ENCODE measurements at places on chromosomes 2 and 18.

DNA sequence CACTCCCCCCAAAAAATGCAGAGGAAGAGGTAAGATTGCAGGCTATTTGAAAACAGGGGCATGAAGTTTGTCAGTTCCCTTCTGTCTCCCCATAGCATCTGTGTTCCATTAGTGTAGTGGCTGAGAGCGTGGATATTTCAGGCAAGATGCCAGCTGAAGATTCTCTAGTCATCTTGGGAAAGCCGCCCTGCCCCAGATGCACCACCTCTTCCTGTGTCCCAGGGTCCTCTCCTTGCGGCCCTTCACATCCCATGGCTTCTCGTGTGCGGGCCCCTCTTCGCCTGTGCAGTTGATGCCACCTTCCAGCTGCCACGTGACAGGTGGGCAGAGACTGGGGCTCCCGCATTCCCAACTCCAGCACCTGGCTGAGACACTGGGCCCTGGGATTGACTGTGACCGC, 16.1 kb downstream of the TMEM127 start:
- no peak for DNase-seq

DNA sequence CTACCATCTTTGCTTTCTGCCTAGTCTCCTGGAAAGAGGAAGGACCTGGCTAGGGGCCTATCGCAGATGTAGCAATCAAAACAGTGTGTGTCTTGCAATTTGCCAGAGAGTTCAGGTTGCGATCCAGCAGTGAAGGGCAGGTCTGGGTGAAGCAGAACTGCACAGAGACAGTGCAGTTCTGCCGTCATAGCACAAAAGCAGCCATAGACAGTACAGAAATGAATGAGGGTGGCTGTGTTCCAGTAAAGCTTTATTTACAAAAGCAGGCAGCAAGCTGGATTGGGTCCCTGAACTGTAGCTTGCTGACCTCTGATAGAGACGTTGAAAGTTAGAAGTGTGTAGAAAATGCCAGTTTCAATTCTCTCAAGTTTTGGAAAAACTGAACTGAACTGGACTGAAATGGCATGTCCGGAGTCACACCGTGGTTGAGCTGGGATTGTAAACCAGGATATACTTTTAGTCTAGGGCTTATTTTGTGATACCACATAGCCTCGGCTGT, 186.8 kb downstream of the LTBP1 start:
- no peak for DNase-seq

DNA sequence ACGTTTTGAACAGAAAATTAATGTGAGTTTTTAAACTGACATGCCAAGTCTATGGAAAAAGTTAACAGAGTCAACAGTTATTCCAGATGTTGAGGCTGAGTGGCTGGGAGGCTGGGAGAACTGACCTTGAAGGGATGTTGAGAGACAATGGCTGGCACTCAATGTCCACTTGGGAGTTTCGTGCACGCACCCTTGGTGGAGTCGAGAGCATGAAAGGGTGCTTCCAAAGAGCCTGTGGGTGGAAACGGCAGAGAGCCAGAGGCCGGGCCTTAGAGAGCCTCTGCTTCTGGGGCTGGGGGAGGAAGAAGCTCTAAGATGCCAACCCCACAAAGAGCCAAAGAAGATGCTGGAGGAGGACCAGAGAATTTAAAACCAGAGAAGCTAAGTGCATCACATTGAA, 63.4 kb upstream of the L3MBTL4 start:
- DNase-seq = no peak

DNA sequence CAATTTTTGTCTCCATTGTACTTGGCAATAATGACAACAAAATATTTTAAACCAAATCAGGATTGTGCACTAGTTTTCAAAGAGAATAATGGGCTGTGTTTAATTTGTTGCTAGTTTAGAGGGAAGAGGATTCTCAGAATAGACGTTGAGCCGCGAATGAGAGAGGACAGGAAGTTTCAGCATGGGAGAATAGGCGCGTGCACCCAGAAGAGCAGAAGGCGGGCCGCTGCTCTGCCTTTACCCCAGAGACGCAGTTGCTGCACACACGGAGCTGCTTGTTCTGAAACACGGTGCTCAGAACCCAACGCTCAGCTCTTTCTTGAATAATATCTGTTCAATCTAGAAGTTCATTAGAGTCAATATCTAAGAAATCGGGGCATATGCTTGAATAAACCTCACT, 223.4 kb downstream of the MYT1L start:
- no peak for DNase-seq

DNA sequence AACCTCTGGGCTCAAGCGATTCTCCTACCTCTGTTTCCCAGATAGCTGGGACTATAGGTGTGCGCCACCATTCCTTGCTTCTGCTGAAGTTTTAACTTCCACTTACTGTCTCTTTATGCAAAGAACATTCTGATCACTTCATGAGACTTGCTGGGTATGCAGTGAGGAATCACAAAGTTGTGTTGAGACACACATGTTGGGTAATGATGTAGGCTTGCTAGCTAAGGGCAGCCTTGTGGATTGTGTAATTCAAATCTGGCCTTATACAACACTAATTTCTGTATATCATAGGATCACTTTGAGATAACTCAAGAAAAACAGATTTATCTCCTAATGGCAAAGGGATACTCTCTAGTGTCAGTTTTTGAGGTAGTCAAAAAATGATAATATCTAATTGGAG, 24.2 kb downstream of the XRCC5 start:
- no peak for DNase-seq

DNA sequence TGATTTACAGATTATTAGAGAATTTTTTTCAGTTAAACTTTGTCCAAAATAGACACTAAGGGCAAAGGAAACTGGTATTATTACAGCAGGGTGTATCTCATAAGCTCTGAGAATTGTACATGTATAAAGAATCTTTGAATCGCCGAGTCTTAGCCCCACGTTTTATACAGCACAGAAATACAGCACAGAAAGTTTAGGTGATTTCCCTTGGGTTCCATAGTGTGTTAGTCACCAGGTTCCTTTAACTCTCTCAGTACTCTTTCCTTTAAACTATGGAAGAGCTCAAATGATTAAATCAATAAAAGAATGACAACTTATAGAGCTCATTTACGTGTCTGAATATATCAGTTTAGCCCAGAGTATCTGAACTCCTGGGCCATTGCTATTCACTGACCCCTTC, 256.8 kb downstream of the NEDD4L start:
- DNase-seq = no peak

DNA sequence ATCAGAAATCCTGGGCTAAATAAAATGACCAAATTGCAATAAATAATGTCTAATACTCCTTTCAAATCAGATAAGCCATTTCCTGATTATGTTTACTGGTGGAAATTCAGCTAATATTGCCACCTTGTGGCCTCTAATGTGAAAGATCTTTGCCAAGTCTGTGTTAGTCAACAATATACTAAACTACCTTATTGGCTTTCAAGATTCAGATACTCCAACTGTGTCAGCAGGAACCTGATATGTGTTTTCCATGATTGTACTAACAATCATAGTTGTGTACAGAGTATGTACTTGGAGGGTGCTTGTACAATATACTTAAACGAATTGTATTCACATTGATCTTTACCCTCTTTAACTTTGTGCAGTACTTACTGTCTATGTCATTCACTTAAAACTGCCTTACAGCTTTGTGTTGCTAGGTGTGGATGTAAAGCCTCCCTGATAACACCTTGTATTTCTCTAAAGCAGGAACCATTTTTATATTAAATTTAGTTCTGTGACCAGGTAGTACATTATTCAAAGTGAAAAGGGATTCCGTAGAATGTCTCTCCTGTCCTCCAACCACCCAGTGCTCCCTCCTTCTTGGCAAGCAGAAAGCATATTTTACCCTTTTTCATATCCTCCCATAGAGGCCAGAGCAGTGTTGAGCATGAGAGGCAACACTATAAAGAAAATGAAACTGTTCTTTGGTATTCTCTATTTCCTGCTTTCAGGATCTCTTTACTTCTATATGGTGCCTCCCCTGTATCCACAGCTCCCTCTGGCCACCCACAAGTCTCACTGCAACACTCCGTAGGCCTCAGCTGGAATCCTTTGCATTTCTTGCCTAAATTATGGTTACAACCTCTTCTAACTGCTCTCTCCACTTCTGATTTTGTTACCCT, 75.2 kb upstream of the C2orf15 start:
- DNase-seq = no peak

DNA sequence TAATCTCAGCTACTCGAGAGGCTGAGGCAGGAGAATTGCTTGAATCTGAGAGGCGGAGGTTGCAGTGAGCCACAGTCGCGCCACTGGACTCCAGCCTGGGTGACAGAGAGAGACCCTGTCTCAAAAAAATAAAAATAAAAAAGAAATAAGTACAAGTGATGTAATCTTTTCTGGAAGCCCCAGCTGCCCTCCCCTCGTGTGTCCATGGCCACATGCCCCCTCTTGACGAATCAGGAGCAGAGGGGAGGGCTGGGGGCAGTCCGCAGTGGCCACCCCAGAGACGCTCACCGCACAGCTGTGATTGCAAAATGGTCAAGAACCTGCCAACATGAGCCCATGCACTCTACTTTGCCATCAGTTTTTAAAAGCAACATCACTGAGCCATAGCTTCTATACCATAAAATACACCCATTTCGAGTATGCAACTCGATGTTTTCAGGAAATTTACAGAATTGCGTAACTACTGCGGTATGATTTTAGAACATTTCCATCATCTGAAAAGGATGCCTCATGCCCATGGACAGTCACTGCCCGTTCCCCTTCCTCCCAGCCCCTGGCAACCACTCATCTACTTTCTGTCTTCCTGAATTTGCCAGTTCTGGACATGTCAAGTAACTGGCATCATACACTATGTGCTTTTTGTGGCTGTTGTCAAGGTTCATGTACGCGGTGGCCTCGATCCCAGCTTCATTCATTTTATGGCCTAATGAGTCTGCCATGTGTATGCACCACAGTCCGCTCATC, 88.1 kb downstream of the NDUFA10 start:
- no peak for DNase-seq

DNA sequence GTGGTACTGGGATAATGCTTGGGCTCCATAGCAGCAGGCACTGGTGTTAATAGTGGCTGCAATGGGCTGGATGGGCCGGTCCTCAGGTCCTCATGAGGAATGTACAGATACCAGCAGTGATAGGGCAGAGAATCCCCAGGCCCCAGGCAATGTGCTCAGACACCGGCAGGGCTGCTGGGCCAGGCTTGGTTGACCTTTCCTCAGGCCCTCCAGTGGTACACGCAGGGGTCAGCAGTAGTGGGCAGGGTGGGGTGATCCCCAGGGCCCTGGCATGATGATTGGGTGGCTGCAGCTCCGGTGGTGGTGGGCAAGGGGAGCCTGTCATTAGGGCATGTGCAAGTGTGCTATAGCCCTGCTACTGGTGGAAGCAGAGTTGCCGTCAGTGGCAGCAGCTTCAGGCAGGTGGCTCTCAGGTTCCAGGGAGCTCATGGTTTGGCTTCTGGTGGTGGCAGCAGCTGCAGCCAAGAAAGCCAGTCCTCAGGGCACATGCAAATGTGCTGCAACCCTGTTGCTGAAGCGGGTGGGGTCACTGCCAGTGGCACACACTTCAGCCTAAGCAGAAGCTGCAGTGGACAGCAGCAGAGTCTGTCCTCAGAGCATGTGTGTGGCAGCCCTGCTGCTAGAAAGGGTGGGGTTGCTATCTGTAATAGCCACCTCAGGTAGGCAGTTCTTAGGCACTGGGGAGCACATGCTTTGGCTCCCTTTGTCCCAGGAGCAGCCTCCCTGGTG, 56.8 kb downstream of the CCNT2 start:
- DNase-seq = no peak

- DNase-seq = no peak
These were observed 48.8 kb upstream of the LCLAT1 start for GRCh38 chr2:30398084-30398873.

DNA sequence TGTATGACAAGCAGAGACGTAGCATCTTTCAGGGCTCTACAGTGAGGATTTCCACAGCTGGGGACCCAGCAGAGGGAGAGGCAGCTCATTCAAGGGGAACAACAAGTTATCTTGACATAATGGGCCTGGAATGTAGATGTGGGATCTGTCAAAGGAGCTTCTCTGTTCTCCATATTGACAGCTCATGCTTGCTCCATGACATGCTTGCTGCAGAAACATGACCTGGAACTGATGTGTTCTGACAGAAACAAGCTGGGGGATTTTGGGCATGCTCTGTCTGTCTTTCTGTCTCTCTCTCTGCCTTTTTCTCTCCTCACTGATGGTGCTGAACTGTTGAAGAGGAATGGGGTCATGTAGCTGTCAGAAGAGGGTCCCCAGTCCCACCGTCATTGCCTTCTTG, 79.6 kb downstream of the MMADHC start:
- DNase-seq = no peak

GRCh38 chr2:119659601-119660342, 19.2 kb upstream of the TMEM177 start:
- no peak for DNase-seq

- no peak for DNase-seq
These were observed 33.1 kb upstream of the MBP start for GRCh38 chr18:77165503-77166188.

GRCh38 chr2:197710424-197711042, 5.4 kb downstream of the MARS2 start:
- no peak for DNase-seq

DNA sequence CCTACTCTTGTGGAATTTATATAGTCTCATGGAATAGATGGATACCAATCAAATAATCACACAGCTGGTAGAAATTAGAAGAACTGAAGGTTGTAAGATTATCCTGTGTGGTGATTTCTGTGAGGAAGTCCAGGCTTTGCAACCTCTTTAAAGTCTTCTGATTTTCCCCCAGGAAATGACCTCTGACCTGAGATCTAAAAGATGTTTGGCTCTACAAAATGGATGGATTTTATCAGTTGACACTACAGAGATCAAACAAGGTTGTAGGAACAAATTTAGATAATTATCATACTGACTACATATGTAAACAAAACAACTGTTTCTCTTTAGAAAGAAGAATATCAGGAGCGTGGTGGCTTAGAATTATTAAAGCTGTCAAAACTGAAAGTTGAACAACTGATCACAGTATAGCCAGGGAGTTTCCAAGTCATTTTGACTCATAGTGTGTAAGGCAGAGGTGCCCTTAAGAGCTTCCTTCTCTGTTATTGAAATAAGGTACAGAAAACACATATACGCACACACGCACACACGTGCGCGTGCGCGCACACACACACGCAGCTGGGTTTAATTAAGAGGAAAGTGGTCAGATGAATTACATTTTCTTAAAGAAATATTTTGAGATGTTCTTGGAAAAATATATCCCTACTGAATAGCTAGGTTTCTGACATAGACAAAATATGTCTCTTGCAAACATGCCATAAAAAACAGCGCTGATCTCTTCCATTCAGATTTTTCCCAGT, 35.5 kb upstream of the PELI1 start:
- no peak for DNase-seq

- no peak for DNase-seq
These were observed 33.4 kb downstream of the SLC66A2 start for GRCh38 chr18:79917853-79918614.

GRCh38 chr18:56112984-56113383, 525.0 kb upstream of the TCF4 start:
- DNase-seq = no peak

DNA sequence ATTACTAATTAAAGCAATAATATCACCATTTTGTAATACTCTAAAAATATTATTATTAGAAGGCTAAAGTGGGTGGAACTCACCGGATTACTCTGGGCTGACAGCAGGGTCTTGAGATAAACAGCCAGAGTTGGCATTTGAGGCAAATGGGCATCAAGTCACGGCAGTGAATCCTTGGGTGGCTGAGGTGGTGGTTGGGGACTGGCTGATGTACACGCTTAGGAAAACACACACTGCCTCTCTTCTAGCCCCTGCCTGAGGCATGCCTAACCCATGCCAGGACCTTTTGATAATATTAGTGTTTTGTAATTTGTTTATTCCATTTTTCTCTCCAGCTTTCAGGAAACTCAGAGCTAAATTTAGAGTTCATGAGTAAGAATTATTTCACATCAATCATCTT, 76.8 kb downstream of the ACKR3 start:
- no peak for DNase-seq

Measured in stimulated activated CD4-positive, alpha-beta T cell treated with anti-CD3 and anti-CD28 coated beads, TNF-alpha, amount 100 ng/mL, for 1 hour (primary cell).